ENCODE measurements at places on chromosomes 16 and 17. TPM values are rescaled to one million over a fixed set of nuclear protein-coding genes. Genes with fewer than 3 reads are reported as not detected.

DNA sequence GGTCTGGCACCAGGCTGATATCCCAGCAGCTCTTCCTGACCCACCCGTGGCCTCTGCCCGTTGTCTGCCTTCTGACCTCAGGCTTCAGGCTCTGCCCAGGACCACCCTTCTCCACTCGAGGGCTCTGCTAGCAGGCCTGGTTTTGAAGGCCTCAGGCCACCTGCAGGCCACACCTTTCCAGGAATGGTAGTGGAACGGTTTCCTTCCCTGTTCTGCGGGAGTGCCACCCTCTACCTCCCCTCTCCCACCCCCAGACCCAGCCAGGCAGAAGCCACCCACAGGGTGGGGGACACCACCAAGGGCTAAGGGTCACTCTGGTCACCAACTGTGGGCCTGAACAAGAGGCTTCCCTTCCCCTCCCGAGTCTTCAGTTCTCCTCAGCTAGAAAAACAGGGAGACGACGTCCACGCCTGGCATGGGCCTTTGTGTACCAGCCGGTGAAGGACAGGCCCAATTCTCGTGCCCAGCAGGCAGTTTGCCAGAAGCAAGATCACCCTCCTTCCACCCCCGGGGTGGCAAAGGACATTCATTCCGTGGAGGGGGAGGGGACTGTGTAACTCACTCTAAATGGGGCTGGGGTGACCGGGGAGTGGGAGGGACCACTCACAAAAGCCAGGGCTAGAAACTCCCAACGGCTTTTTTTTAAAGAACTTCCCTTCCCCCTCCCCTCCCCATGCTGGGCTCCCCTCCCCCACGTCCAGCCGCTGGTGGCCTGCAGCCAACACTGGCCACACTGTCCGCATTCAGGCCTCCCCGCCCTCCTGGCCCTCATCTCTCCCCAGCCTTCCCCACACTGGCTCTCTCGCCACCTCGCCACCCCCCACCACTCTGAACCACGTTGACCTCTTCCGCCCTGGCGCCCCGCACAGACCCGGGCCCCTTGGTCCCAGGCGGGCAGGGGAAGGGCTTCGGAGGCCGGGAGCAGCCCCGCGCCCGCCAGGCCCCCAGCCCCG, 7.7 kb downstream of the CBX4 start:
- DNase-seq, result no peak

The RGS9 gene
- 0.30 TPM for total RNA-seq

- no peak for DNase-seq
Observed at GRCh38 chr16:73050201-73051099, 2.5 kb upstream of the ZFHX3 start.

DNA sequence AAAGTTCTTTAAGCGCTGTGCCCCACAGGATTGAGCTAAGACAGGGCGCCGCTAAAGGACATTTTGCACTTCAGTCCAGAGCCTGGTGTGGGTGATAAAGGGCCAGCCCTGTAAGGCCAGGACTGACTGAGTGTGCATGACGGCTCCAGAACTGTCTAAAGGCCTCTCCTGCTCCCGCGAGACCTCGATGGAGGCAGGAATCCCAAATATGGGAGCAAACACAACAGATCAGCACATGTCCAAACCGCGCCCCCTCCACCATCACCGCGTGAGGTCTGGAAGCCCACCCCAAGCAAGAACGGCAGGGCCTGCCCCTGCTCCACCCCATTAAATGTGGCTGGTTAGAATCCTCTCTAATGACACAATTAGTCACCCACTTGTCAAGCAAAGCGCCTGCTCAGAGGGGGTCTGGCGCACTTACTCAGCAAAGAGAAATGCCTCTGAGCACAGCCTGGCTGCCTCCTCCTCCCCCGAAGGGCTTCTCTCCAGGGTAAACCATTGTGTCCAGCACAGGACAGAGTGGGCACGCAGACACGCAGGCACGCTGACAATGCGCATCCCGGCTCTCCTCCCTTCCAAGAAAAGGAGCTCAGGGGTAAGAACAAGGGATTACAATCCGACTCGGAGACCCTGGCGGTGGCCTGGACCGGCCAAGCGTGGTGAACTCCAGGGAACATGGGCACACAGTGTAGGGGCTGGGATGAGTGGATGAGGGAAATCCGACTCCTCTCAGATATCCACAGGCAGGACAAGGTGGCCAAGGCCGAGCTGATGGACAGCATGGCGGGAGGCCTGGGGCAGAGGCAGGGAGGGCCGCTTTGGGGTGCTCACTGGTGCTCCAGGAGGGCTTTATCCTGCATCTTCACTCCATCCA, 1.5 kb downstream of the MXRA7 start:
- peak; percentile 99 for DNase-seq

- no peak for DNase-seq
Observed at GRCh38 chr16:85227084-85227945, 115.0 kb upstream of the CIBAR2 start.

DNA sequence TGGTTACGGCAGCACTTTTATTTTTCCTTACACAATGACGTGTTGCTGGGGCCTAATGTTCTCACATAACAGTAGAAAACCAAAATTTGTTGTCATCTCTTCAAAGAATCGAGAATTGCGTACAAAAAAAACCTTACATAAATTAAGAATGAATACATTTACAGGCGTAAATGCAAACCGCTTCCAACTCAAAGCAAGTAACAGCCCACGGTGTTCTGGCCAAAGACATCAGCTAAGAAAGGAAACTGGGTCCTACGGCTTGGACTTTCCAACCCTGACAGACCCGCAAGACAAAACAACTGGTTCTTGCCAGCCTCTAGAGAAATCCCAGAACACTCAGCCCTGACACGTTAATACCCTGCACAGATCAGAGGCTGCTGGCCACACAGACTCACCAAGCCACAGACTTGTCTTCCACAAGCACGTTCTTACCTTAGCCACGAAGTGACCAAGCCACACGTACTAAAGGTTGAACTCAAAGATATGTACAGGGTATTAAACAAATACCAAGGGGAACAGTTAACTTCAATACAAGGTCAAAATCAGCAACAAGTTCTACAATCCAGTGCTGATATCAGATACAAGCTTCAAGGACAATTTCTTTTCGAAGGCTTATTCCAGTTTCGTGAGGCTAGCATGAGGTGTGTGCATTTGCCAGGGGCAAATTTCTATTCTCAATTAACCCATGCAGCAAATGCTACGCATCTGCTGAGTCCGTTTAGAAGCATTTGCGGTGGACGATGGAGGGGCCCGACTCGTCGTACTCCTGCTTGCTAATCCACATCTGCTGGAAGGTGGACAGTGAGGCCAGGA, 2.4 kb downstream of the ACTG1 start:
- DNase-seq, result no peak

- DNase-seq, result no peak
Observed at GRCh38 chr16:83581994-83582747, 225.6 kb upstream of the HSBP1 start.

- DNase-seq, result no peak
Observed at GRCh38 chr17:74343526-74344284, 17.7 kb downstream of the KIF19 start.

GRCh38 chr16:64903770-64904169, 218.1 kb downstream of the CDH11 start:
- no peak for DNase-seq

GRCh38 chr16:66915041-66915440, 3.6 kb downstream of the CDH16 start:
- no peak for DNase-seq

DNA sequence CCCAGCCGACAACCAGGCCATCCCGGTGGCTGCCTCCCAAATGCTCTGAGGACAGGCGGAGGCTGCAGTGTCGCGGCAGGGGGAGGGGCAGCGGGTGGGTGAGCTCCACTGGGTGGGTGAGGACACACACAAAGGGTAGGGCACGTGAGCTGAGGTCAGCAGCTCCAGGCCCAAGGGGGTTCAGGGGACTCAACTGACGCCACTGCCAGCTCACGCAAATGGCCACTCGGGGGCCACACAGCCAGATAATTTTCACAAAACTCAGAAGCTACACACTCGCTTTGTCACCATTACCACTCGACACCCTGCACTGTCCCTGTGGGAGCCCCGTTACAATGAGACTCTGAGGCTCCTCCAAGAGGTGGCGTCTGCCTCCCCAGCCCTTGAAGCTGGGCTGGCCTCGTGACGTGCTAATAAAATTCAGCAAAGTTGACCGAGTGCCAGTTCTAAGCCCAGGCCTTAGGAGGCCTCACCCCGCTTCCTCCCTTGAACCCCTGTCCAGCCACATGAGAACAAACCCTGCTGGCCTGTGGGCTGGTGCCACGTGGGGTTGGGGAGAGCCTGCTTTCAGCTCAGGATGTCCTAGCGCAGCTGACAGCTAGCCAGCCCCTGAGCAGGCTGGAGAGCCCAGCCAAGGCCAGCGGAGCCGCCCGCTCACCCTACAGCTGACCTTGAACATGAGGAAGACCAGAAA, 56.9 kb downstream of the RMI2 start:
- DNase-seq, result no peak

The TP53TG3F gene
- not detected for total RNA-seq

DNA sequence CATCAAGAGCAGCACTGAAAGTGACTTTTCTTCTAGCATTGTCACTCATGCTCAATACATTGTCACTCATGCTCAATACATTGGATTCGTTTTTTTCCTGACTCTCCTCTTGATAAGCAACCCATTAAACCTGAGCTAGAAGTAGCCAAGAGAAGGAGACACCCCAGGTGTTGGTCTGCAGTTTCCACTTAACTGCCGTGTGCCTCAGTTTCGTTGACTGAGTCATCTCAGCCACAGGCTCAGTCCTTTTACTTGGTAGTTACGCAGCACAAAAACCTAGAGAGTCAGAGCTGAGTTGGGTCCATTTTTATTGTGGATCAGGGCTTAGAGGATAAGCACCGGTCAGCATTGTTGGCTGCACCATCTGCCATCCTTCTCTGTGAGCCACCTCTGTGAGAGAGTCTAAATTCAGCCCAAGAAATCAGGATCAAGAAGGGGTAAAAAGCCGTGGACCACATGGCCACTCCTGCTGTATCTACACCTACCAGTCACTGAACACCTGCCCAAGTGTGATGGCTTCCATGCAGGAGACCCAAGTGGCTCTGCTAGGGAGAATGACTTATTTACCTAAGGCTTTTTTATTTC, 11.3 kb downstream of the GINS2 start:
- DNase-seq, result no peak

DNA sequence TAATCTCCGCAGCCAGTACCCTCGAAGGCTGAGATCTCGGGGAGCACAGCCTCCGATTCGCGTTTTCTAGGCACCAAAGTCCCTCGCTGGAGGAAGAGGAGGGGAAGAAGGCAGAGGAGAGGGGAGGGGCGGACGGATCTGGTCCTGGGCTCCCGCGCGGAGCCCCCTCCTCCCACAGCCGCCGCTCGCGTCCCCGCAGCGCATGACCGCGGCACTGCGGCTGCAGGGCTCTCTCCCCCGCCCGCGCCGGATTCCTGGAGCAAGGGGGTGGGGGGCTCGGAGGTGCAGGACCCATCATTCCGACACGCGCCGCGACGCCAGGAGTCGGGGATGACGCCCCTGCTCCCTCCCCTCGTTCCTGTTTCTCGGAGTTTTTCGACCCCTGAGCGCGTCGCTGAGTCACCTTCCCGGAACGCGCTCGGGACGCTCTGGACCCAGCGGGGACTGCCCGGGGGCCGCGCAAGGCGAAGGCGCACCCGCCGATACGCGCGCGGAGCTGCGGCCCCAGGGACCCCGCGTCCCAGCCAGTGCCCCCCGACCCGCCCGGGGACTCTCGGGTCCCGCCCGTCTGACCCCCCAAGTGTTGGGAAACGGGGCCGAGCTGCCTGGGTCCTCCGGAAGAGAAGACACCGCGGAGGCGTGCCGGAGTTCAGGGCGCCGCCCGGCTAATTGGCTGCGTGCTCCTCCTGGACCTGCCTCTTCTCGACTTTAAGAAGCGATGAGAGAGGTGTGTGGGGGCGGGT, 1.4 kb upstream of the SPHK1 start:
- peak; percentile 41 for DNase-seq

The SUZ12 gene
- total RNA-seq, result 20.4 TPM

DNA sequence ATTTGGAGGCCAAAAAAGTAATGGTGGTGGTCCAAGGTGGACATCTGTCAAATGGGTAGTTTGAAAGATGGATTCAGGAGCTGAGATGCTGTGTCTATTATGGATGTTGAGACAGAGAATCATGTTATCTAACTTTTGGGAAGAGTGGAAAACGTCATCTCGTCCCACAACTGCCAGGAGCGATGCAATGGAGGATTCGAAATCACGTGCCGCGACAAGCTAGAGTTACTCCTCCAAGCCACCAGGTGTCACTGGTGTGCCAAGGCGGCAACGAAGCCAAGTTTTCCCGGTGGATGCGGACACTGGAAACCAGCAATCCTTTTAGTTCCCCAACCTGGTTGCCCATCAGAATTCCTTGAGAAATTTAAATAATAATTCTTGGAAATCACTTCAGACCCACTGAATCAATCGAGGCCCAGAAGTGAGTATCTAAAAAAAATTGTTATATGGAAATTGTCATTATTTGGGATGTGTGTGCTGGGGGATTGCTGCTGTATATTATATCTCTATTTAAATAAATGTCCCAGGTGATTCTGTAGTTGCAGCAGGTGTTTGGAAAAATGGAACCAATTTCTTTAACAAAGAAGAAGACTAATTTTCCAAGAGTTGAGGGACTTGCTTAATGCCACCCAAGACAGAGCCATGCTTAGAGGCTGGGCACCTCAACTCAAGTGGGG, 206.1 kb downstream of the HAPSTR1 start:
- no peak for DNase-seq

The LLGL1 gene
- 39.6 TPM for total RNA-seq

GRCh38 chr17:75406222-75406615, 741 bp upstream of the GRB2 start:
- no peak for DNase-seq

- DNase-seq, result no peak
Observed at GRCh38 chr16:11015076-11015475, 70.7 kb downstream of the CLEC16A start.

GRCh38 chr16:56344518-56345405, 80.6 kb downstream of the AMFR start:
- DNase-seq, result no peak

- no peak for DNase-seq
Observed at GRCh38 chr16:24352746-24353145, 96.6 kb downstream of the CACNG3 start.

Data from HFFc6 (cell line).